ENCODE measurements at places on chromosomes 16 and 17. TPM values are rescaled to one million over a fixed set of nuclear protein-coding genes. Genes with fewer than 3 reads are reported as not detected.
A peak's percentile ranks its signal among the peaks of the same experiment; 100 is the strongest.

FNDC8 gene
- not detected for total RNA-seq

KRTAP9-4 gene
- total RNA-seq, result not detected

CTRL gene
- total RNA-seq, result 6.0 TPM

FAM83G gene
- 15.7 TPM for total RNA-seq

SARM1 gene
- 36.4 TPM for total RNA-seq

MYH2 gene
- not detected for total RNA-seq

ABCC12 gene
- total RNA-seq, result not detected

MILR1 gene
- total RNA-seq, result not detected

MYH13 gene
- total RNA-seq, result not detected

PRDM7 gene
- not detected for total RNA-seq

RUNDC3A gene
- 0.42 TPM for total RNA-seq

GRCh38 chr17:27577121-27577761 lies 53.7 kb upstream of the LGALS9 start:
- H3K27ac ChIP-seq, result peak overlapping the region; percentile 86
- peaks cover 47% of the 10 kb centered on the region for H3K36me3 ChIP-seq
- peaks cover 84% of the 10 kb centered on the region for H3K4me1 ChIP-seq

DNA sequence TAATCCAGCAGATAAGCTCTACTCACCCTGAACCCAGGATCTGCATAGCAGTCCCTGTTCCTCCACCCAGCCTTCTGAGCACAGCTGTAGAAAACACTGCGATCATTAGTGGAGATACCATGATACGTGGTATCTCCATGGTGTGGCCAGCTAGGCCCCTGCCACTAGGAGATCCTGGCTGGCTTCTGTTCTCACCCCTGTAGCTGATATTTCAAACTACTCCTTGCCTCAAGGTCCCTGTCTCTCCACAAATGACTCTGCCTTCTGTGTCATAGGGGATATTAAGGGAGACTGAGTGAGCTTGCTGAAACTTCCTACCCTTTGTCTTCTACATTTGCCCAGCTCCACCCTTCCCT lies 44.3 kb downstream of the ERN1 start:
- H3K36me3 ChIP-seq, result peaks cover 32% of the 10 kb centered on the region
- H3K4me3 ChIP-seq, result no peak overlapping the region

DNA sequence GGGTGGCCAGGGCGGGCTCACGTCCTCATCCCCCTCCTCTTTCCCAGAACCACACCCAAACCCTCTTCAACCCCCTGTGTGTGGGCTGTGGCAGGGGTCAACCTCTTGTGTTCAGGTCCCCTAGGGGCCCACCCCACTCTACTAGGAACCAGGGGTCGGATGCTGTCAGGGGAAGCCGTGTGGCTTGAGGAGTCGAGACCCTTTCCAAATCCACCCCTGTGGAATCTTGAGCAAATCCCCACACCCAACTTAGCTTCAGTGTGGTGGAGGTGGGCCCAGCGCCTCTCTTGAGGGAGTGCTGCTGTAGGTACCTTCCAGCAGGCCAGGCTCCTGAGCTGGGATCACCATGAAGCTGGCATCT lies 121.5 kb downstream of the MRM1 start:
- H3K36me3 ChIP-seq, result peaks cover 7% of the 10 kb centered on the region
- peak overlapping the region; percentile 80 for H3K4me3 ChIP-seq
- H3K27me3 ChIP-seq, result no peaks in the 10 kb centered on the region
- peaks cover 54% of the 10 kb centered on the region for H3K4me1 ChIP-seq

DNA sequence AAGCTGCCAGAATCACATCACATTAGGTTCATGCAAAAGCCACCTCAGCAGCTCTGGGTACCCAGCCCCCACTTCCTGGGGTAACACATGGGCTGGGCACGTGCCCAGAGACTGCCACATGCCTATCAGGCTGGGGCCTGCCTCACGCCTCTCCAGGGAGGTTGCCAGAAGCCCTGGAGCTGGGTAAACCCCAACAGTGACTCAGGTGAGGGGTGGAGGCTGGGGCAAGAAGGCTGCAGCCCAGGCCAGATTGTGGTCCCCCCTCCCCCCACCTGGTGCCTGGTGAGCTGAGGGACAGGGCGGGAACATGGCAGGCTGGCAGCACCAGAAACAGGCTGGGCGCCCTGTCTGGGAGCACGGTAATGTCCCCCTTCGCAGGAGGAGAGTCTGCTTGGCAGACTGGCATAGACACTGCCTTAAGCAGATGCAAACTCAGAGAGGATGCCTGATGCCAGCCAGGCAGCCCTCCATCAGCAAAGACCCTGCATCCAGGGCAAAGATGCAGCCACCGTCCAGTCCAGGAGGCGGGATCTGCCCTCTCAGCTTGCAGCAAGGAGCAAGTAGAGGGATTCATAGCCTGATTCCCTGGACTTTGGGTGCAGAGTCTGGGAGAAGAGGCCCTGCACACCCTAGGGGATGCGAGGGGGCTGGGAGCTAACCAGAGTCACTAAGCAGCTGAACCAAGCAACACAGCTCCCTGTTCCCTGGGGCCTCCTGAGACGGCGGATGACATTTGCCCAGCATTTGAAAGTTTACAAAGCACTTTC lies 28.8 kb downstream of the NGFR start:
- peaks cover 8% of the 10 kb centered on the region for H3K27me3 ChIP-seq
- no peak overlapping the region for H3K4me3 ChIP-seq
- no peaks in the 10 kb centered on the region for H3K36me3 ChIP-seq
- H3K4me1 ChIP-seq, result no peaks in the 10 kb centered on the region
- no peak overlapping the region for H3K27ac ChIP-seq
- DNase-seq, result no peak

DNA sequence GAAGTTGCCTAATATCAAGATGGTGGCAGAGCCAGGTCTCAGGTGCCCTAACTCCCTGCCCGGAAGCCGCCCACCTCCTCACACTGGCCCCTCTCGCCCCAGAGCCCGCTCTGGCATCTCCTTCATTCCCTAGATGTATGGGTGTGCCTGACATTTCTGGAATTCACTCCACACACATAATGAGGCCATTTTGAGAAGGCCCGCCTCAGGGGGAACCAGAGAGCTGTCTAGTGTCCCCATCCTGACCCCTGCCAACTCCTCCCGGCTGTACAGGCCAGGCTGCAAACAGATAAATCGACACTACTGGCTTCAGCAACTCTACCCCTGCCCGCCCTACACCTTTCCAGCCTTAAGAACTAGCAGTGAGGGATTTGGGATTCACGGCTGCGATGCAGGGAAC lies 7.7 kb downstream of the WNT3 start:
- no peaks in the 10 kb centered on the region for H3K4me1 ChIP-seq
- H3K27me3 ChIP-seq, result peaks cover 29% of the 10 kb centered on the region
- no peak for DNase-seq
- no peak overlapping the region for H3K4me3 ChIP-seq

GRCh38 chr17:57906910-57907309 lies 48.3 kb downstream of the CUEDC1 start:
- no peaks in the 10 kb centered on the region for H3K36me3 ChIP-seq
- no peak for DNase-seq
- H3K4me1 ChIP-seq, result peaks cover 11% of the 10 kb centered on the region
- H3K4me3 ChIP-seq, result no peak overlapping the region

DNA sequence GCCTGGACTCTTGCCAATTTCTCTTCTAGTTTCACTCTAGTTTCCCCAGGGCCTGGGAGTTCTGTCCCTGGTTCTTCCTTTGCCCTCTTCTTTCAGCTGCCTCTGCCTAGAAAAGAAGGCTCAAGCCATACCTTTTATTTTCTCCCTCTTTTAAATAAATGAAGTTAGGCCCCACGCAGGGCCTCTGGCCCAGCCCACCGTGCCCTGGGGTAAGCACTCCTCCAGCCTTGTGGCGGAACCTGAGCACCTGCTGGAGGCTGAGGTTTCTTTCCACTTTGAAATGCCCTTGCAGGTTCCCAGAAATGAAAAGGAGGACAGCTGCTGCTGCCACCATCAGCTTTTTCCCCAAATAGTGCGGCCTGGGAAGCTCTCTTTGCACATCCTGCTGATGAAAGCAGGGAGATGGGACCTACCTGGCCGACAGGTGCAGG lies 139.4 kb downstream of the CCDC182 start:
- no peaks in the 10 kb centered on the region for H3K27me3 ChIP-seq
- peak overlapping the region; percentile 67 for H3K4me3 ChIP-seq
- H3K27ac ChIP-seq, result peak overlapping the region; percentile 95
- no peak for DNase-seq
- H3K4me1 ChIP-seq, result peaks cover 58% of the 10 kb centered on the region

DNA sequence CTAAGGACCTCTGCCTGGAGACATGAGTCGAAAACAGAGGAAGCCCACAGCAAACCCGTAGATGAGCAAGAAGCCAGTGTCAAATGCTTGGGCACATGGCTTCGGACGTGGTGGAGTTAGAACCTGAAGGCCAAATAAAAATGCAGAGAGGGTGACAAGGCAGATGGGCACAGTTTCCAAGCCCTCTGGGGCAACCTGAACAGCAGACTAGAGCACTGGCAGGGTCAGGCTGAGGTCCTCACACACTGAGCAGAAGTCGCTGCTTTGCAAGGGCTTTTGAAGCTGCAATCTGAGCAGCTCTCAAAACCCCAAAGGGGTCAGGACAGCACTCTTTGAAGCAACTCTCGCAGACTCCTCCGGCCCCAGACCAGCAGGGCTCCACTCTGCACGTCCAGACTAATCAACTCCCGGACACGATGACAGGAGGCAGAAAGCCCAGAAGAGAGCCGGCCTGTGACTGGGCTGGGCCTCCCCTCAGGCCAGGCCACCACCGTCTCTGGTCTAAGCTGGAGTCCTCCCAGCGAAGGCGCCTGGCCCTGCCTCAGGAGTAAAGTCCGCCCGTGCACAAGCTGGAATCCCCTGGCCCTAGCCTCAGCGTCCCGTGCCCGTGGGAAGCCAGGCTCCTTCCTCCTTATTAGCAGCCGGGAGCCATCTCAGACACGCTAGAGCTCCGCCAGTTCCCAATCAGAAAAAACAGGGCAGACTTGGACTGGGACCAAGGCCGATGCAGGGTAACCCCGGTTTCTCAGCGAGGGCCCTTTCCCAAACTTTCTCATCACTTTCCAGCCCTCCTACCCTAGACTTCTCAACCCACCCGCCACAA lies 924 bp downstream of the SMARCD2 start:
- H3K4me3 ChIP-seq, result peak overlapping the region; percentile 98
- peak overlapping the region; percentile 93 for H3K27ac ChIP-seq
- H3K4me1 ChIP-seq, result peaks cover 26% of the 10 kb centered on the region
- no peaks in the 10 kb centered on the region for H3K27me3 ChIP-seq

DNA sequence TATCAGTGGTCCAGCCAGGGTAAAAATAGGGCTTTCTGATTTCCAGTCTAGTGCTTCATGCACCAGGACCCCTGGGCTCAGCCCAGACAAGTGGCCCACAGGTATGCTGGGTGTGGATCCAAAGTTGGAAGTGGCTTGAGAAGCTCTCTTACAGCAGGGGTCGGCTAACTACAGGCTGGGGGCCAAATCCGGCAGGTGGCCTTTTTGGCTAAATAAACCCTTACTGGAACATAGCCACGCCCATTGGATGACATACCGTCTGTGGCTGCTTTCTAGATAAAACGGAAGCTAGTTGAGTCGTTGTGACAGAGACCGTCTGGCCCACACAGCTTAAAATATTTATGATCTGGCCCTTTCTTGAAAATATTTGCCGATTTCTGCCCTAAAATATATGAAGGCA lies 119.0 kb upstream of the CDC42EP4 start:
- no peaks in the 10 kb centered on the region for H3K36me3 ChIP-seq
- no peaks in the 10 kb centered on the region for H3K27me3 ChIP-seq
- H3K4me1 ChIP-seq, result peaks cover 10% of the 10 kb centered on the region
- no peak overlapping the region for H3K27ac ChIP-seq

DNA sequence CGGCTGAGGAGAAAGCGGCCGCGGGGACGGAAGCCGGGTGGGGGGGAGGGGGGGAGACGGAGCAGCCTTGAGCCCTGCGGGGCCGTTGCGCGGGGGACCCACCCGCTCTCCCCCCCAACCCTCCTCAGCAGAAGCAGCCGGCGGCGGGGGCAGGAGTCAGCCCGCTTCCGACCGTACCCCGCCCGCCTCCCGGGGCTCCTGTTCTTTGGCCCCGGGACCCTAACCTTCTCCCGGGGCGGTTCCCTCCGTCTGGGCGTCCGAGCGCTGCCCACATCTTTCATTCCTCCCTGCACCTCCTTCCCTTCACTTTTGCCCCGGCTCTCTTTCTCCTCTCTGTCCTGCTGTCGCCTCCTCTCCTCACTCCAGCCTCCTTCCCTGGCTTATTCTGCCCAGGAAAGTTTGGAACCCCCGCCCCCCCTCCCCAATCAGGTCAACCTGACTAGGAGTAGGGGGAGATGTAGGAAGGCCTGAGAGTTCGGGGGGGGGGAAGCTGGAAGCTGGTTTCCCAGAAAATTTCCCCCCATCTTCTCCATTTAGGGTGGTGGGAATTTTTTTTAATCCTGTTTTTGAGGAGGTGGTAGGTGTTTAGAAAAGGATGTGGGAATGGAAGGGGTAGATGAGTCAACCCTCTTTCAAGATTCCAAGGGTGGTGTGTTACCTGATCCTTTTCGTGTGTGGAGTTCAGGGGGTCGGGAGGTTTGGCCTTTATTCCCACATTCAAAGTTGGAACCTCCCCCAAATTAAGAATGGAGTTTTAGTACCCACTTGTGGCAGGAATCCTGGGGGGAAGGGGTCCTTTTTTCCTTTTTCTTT lies 427 bp upstream of the NLK start:
- peaks cover 7% of the 10 kb centered on the region for H3K27me3 ChIP-seq
- H3K27ac ChIP-seq, result peak overlapping the region; percentile 87
- peak overlapping the region; percentile 88 for H3K4me3 ChIP-seq
- no peak for DNase-seq
- peaks cover 55% of the 10 kb centered on the region for H3K4me1 ChIP-seq

- peak overlapping the region; percentile 42 for H3K27ac ChIP-seq
- no peaks in the 10 kb centered on the region for H3K27me3 ChIP-seq
- peaks cover 7% of the 10 kb centered on the region for H3K36me3 ChIP-seq
- H3K4me1 ChIP-seq, result peaks cover 14% of the 10 kb centered on the region
- DNase-seq, result no peak
Measured at GRCh38 chr16:53844804-53845203, 140.8 kb downstream of the FTO start.

- no peak for DNase-seq
- no peak overlapping the region for H3K4me3 ChIP-seq
- no peaks in the 10 kb centered on the region for H3K4me1 ChIP-seq
- H3K27me3 ChIP-seq, result no peaks in the 10 kb centered on the region
- no peaks in the 10 kb centered on the region for H3K36me3 ChIP-seq
- H3K27ac ChIP-seq, result no peak overlapping the region
Measured at GRCh38 chr16:74718140-74718539, 17.5 kb upstream of the MLKL start.

- H3K4me1 ChIP-seq, result peaks cover 12% of the 10 kb centered on the region
- no peaks in the 10 kb centered on the region for H3K27me3 ChIP-seq
- no peak for DNase-seq
- H3K4me3 ChIP-seq, result no peak overlapping the region
Measured at GRCh38 chr16:69371564-69371963, 14.2 kb downstream of the TERF2 start.

DNA sequence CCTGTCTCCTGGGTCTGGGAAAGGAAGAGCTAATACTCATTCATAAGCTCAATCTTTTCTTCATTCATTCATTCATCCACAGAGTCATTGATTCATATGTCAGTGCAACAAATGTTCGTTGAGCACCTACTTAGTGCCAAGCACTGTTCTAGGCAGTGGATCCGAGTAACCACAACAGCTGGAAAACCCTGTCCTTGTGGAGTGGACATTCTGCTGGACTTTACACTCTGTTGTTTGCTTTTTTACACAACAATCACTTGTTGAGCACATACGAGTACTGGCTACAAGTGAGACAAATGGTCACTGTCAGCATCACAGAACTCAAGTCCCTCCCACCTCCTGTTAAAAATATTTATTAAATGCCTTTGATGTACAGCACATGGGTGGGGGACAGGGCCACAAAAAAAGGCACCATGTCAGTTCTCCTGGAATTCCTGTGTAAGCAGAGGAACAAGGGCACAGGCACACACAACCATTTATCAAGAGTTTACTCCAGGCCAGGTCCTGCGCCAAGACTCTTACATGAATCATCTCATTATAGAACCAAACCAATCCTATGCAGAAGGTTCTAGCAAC lies 46.9 kb downstream of the TEKT5 start:
- H3K36me3 ChIP-seq, result no peaks in the 10 kb centered on the region
- DNase-seq, result no peak
- H3K4me1 ChIP-seq, result no peaks in the 10 kb centered on the region
- H3K27ac ChIP-seq, result no peak overlapping the region

All from activated CD4-positive, alpha-beta T cell treated with anti-CD3 and anti-CD28 coated beads, Interleukin-2, amount 10 ng/mL, durations not matched to agents 24 days and 14 days (primary cell).